Muscle of leg (tissue), 16 donors: ENCODE measurements at places on chromosomes 3 and 15. TPM values are rescaled to one million over a fixed set of nuclear protein-coding genes. Genes with fewer than 3 reads are reported as not detected.

MEX3B gene
- total RNA-seq, result 7.7 TPM

FBXW12 gene
- total RNA-seq, result 0.09 TPM

PDE12 gene
- 6.6 TPM for total RNA-seq

OCA2 gene
- total RNA-seq, result 3.6 TPM

IP6K1 gene
- total RNA-seq, result 12.6 TPM

TFDP2 gene
- 41.8 TPM for total RNA-seq

TNFAIP8L3 gene
- total RNA-seq, result 2.1 TPM

GOLGA8S gene
- 0.18 TPM for total RNA-seq

TGM4 gene
- not detected for total RNA-seq

AADACL2 gene
- not detected for total RNA-seq

HRG gene
- total RNA-seq, result 0.04 TPM

SCAMP2 gene
- 17.3 TPM for total RNA-seq

GOLGA8Q gene
- 0.75 TPM for total RNA-seq

PLA2G4D gene
- not detected for total RNA-seq

IL5RA gene
- 0.04 TPM for total RNA-seq

MRPS22 gene
- 64.7 TPM for total RNA-seq

DPPA2 gene
- total RNA-seq, result not detected

SLC9C1 gene
- total RNA-seq, result 1.2 TPM

LRRC31 gene
- total RNA-seq, result not detected
